Upper lobe of left lung (tissue), 6 donors: ENCODE measurements at places on chromosomes 12 and 14. TPM values are rescaled to one million over a fixed set of nuclear protein-coding genes. Genes with fewer than 3 reads are reported as not detected.

The REP15 gene
- 2.0 TPM for total RNA-seq

DNA sequence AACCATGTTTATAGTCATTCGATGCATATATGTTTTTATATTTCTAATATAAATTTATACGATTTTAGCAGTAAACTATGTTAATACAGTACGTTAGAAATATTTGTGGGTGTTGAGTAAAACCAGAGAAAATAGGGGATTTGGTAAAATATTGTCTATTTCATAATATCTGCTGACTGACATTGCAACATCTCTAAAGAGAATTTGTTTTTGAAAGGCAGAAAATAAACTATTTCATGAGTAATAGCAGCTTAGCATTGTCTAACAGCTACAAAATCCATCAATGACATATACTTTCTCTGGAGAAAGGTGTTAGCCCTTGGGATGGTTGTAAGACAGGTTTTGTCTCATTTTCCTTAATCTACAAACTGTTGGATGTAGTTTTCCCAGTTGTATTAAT lies 144.9 kb downstream of the PDE3A start:
- DNase-seq: no peak

The FNTB gene
- 12.8 TPM for total RNA-seq

DNA sequence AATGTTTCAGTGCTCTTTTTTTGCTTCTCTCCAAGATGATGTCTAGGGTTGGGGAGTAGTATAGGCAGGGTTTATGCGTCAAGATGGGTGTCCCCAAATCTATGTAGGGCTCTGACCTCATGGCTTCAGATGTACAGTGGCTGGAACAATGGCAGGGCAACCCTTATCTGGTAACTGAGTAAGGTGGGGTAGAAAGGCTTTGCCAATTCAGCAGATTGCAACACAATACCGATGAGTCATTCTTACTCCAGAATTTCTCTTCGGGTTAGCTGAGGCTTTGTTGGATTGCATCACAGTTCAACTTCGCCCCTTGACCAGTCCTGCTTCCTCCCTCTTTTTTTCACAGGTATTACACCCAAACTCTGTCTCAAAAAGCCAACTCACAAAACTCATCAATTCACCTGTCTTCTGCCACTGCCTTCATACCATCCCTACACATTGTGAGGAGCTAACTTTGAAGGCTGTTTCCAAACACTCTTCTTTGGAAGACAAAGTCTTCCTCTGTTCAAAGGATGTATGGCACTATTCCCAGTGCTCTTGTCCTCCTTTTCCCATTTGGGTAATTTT lies 190.2 kb upstream of the CNOT2 start:
- DNase-seq: no peak

DNA sequence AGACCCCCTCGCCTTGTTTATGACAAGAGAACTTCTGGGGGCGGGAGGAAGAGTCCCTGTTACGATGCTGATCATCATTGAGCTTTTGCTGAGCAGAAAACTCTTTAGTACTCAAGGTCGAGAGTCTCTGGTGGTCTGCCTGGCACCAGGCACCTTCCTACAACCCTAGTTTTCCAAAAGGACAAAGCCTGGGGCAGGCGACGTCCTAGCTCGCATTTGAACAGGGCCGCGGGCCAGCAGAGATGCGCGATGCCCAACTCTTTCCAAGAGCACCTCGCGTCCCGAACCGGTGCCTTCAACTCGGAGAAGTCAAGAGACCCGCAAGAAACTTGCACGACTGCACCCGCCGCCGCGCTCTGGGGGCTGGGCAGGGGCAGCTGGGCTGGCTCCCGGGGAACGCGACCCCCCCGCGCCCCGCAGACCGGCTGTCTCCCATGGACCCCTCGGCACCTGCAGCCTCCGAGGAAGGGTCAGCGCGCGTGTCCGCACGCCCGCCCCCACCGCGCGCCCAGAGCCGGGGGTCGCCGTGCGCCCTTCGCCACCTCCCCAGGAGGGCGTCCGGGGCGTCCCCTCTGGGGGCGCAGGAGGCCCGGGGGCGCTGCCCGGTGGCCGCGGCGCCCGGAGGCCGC lies 377 bp upstream of the BCL7A start:
- no peak for DNase-seq

- no peak for DNase-seq
These were observed 88.2 kb upstream of the CNOT2 start for GRCh38 chr12:70154960-70155589.

The RFLNA gene
- not detected for total RNA-seq

GRCh38 chr12:71731439-71732356 lies 23.0 kb upstream of the RAB21 start:
- DNase-seq: no peak

- DNase-seq: no peak
These were observed 19.5 kb downstream of the DCAF5 start for GRCh38 chr14:69133206-69134125.

The NXPH4 gene
- 0.22 TPM for total RNA-seq
